ENCODE measurements at places on chromosomes 3 and 15.

- DNase-seq = no peak
These were observed 18.6 kb upstream of the ADGRG7 start for GRCh38 chr3:100590840-100591147.

DNA sequence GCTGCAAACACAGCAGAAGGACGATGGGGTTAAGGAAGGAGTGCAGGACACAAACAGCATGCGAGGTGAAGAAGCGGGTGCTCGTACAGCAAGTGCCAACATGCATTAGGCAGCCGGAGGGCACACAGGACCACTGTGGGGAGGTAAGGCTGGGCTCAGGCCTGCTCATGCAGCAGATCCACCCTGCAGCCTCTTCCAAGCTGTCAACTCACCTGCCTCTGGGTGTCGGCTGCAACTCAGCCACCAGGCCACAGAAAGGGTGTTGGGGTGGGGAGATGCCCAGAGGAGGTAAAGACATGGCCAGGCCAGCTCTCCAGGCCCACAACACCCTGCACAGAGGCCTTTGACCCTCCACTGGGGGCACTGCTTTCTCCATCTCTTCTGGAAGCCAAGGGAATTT lies 44.2 kb downstream of the TGM4 start:
- DNase-seq = no peak

- DNase-seq = peak; percentile 62
These were observed 34.9 kb downstream of the NXPE3 start for GRCh38 chr3:101813817-101814440.

- DNase-seq = peak; percentile 5
These were observed 4.5 kb upstream of the MASP1 start for GRCh38 chr3:187296058-187296457.

GRCh38 chr15:66638377-66638776 lies 63.7 kb upstream of the SMAD6 start:
- DNase-seq = no peak

- no peak for DNase-seq
These were observed 5.6 kb downstream of the CD96 start for GRCh38 chr3:111547631-111548030.
